ENCODE measurements at places on chromosomes 2 and 18.

- no peak overlapping the region for H3K27ac ChIP-seq
- DNase-seq = no peak
- no peaks in the 10 kb centered on the region for H3K27me3 ChIP-seq
- H3K36me3 ChIP-seq = no peaks in the 10 kb centered on the region
- H3K4me1 ChIP-seq = peaks cover 7% of the 10 kb centered on the region
- H3K4me3 ChIP-seq = no peak overlapping the region
Observed at GRCh38 chr18:46298511-46298910, 194.3 kb downstream of the HAUS1 start.

- no peaks in the 10 kb centered on the region for H3K4me1 ChIP-seq
- H3K4me3 ChIP-seq = no peak overlapping the region
- no peak overlapping the region for H3K27ac ChIP-seq
- H3K27me3 ChIP-seq = no peaks in the 10 kb centered on the region
- no peaks in the 10 kb centered on the region for H3K36me3 ChIP-seq
Observed at GRCh38 chr18:60585670-60586069, 213.1 kb upstream of the MC4R start.

DNA sequence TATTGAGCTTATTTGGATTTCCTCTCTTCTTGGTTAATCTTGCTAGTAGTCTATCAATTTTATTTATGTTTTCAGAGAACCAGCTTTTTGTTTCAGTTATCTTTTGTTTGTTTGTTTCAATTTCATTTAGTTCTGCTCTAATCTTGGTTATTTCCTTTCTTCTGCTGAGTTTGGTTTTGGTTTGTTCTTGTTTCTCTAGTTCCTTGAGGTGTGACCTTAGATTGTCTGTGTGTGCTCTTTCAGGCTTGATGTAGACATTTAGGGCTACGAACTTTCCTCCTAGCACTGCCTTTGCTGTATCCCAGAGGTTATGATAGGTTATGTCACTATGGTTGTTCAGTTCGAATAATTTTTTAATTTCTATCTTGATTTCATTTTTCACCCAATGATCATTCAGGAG is 141.6 kb downstream of the ZNF236 start:
- DNase-seq = no peak
- H3K36me3 ChIP-seq = peaks cover 23% of the 10 kb centered on the region
- no peaks in the 10 kb centered on the region for H3K27me3 ChIP-seq
- H3K4me3 ChIP-seq = no peak overlapping the region
- H3K27ac ChIP-seq = no peak overlapping the region
- no peaks in the 10 kb centered on the region for H3K4me1 ChIP-seq

GRCh38 chr2:75068546-75068945 is 110.1 kb downstream of the POLE4 start:
- no peaks in the 10 kb centered on the region for H3K27me3 ChIP-seq
- no peaks in the 10 kb centered on the region for H3K4me1 ChIP-seq

GRCh38 chr18:6807515-6808257 is 78.2 kb downstream of the ARHGAP28 start:
- H3K27ac ChIP-seq = no peak overlapping the region
- H3K4me3 ChIP-seq = no peak overlapping the region
- H3K4me1 ChIP-seq = no peaks in the 10 kb centered on the region
- no peaks in the 10 kb centered on the region for H3K36me3 ChIP-seq
- H3K27me3 ChIP-seq = no peaks in the 10 kb centered on the region

DNA sequence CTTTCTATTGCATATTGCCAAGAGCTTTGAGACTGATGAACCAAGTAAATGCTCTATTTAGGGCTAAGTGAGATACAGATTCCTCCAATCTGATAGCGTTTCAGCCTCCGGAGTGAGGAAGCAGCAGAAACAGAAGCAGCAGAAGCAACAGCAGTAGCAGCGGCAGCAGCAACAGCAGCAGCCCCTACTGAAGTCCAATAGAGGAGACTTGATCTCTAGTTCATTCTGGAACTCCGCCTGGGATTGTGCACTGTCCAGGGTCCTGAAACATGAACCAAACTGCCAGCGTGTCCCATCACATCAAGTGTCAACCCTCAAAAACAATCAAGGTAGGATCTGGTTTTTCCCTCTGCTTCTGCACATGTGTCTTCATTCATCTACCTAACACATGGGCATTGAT is at the start of gene DPP10:
DPP10 (plus strand) TSS at position 132 of the 400 bp plus-strand sequence.
- H3K27me3 ChIP-seq = no peaks in the 10 kb centered on the region
- no peak within 1 kb of the TSS for H3K4me3 ChIP-seq
- no peak within 1 kb of the TSS for H3K27ac ChIP-seq
- H3K36me3 ChIP-seq = no peaks in the 10 kb centered on the region
- DNase-seq = peak; percentile 1

DNA sequence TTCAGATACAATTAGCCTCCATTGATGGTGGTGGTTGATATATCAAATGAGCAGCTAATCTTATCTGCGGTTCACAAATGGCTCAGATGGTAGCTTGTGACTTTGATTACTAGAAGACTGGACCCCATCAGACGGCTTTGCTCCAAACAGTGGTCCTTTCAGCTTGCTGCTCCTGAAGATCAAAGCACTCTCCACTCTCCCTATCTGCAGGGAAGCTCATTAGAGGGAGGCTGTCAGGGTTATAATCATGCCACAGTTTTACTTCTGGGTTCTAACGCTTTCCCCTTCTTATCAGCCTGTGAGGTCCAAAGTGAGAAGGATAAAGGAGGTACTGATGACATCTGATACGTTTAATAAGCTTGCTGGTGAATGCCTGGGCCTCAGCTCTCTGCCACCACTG is 247.1 kb upstream of the NT5C1B start:
- no peaks in the 10 kb centered on the region for H3K4me1 ChIP-seq
- H3K36me3 ChIP-seq = no peaks in the 10 kb centered on the region
- no peaks in the 10 kb centered on the region for H3K27me3 ChIP-seq
- no peak overlapping the region for H3K4me3 ChIP-seq

GRCh38 chr2:234977228-234977679 is 25.4 kb downstream of the SH3BP4 start:
- no peaks in the 10 kb centered on the region for H3K27me3 ChIP-seq
- no peak overlapping the region for H3K27ac ChIP-seq
- no peaks in the 10 kb centered on the region for H3K4me1 ChIP-seq
- H3K4me3 ChIP-seq = no peak overlapping the region

Data from thymus (tissue), 14 donors.